Esophagus squamous epithelium (tissue), 5 donors: ENCODE measurements at places on chromosomes 4 and X.

- DNase-seq: no peak
Observed at GRCh38 chrX:1165535-1166196, 46.8 kb downstream of the CRLF2 start.

DNA sequence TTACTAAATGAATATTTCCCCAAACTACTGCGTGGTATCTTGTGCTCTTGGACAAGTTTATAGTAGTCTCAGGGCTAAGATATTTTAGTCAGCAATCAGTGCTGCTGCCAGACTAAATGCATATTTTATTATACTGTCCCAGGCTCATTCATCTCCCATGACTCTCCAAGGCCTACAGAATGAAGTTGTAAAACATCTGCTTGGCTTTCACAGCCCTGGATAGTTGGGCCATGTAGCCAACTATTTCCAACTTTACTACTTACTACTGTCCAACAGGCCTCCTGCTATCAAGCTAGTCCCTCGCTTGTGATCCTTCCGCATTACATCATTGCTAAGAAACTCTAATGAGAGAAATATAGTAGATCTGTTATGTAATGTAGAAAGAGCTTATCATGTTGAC is 31.4 kb downstream of the MAGEB16 start:
- DNase-seq: no peak

- DNase-seq: no peak
Observed at GRCh38 chrX:133335027-133335426, 80.3 kb downstream of the GPC4 start.

- DNase-seq: no peak
Observed at GRCh38 chrX:108494406-108495090, 54.9 kb downstream of the COL4A5 start.

DNA sequence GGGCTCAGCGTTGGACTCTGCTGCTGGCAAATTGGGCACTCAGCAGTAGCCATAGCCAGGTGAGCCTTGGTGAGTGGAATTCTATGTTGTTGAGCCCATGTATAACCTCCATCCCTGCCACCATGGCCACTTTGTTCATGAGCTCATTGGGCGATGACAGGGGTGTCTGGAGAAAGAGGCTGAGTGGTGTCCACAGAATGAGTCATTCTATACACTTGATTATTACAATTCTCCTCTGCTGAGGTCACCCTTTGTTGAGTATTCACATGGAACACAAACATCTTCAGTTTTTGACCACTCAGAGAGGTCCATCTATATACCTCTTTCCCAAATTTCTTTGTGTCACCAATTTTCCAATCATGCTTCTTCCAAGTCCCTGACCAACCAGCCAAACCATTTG is 1341.7 kb downstream of the PCDH7 start:
- no peak for DNase-seq

GRCh38 chr4:185909972-185910371 is 98.0 kb upstream of the SORBS2 start:
- DNase-seq: no peak

DNA sequence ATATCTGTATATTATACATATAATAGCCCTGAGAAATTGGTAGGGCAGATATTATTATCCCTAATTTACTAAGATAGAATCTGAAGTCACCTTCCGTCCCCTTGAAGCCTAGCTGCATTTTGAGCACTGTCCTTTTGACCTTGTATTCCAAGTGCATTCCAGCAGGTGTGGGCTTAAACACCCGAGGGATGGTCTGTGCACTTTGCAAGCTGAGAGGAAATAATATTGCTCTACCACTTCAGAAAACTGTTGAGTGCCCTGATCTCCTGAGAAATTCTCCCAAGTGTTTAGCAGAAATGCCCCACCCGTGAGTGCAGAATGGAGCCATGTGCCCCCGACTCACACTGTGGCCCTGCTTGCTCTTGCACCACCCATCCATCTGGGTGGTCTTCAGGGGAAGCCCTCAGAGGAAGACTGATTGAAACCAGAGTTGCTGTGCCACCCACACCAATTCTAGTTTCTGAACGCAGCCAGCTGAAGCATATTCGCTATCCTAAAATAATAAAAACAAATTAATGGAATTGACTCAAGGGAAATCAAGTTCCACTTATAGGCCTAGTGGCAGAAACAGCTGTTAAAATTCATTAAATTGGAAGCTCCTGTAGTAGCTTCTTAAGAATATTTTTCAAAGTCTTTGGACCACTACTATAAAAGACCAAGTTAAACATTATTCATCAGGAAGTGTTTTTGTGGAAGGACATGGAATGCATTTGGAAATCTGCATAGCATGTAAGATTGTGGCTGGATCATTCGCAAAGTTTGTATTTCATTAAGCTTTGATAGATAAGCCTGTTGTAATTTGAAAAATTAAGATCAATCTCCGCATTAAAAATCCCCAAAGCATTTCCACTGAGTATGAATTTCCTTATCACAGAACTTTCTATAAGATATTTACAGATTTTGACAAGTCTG is 41.3 kb upstream of the PRKG2 start:
- no peak for DNase-seq
